Right atrium auricular region (tissue), 2 donors: ENCODE measurements at places on chromosomes 16 and 17.

DNA sequence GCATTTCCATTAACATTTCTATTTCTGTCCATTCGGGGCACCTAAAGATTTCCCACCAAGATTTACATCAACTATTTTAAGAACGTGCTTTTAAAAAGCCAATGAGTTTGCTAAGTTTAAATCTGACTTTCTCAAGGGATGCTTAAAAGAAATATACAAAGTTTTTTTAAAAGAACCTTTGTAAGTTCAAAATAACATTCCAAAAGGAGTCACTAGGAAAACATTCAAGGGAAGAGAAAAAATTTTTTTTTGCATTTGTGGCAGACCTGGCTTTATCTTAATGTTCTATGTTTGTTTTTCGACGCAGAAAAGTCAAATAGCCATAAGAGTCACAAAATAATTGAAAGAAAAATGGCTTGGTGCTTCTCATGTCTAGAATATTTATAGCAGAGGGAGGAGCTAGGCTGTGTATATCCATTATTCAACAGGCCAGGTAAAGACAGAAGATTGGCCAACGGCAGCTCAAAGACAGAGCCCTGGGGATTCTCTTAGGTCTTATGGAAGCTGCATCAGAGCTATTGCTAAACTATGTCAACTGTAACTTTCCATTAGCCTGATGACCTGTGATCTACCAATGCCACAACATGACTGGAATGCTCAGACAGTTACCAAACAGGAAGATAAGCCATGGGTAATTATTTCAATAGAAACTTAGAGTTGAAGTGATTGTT lies 37.8 kb upstream of the MYOCD start:
- H3K4me1 ChIP-seq: no peaks in the 10 kb centered on the region
- H3K27ac ChIP-seq: peak overlapping the region; percentile 36
- no peak overlapping the region for H3K4me3 ChIP-seq

DNA sequence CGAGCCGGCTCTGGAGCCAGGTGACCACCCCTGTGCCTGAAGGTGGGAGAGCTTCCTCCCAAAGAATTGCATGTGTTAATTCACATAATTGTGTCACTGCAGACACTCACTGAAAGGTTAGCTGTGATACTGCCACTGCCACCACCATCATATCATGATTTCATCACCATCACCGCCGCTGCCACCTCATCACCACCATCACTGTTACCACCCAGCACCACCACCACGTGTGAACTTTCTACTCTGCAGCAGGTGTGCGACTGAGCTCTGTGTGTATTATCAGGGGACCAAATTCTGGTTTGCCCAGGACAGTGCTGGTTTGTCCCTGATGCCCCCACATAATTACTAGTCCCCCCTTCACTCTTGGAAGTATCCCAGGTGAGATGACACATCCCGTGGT lies 15.2 kb downstream of the BCAR1 start:
- no peaks in the 10 kb centered on the region for H3K27me3 ChIP-seq
- peak overlapping the region; percentile 93 for H3K27ac ChIP-seq
- no peak overlapping the region for H3K4me3 ChIP-seq
- DNase-seq: no peak

DNA sequence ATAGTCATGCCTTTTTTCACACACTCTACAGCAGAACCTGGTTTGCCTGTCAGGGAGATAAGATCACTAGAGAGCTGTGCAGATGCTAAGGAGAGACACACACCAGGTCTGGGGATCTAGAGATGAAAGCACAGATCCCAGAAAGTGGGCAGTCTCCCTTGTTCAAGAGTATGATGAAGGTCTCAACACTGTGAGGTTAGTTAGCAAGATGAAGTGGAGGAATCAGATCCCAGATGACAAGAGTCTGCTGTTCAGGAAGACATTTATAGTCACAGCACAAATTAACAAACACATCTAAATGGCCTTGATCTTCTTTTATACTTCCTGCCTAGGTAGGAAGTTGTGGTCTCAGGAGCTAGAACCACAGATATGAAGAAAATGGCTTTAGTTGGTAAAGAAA lies 23.4 kb upstream of the SKAP1 start:
- H3K4me1 ChIP-seq: peaks cover 7% of the 10 kb centered on the region
- H3K4me3 ChIP-seq: no peak overlapping the region

DNA sequence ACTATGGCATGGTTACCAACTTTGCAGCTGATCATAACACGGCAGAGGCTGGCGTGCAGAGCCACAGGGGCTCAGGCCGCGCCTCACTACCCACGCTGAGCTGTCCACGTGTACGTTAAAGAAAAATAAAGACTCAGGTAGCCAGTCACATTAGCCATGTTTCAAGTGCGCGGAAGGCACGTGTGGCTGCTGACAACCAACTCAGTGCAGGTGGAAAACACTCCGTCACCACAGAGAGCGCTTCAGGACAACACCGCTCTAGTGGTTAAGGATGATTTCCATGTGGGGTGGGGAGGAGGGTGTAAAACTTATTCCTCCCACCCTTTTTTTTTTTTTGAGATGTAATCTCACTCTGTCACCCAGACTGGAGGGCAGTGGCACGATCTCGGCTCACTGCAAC lies 33.8 kb downstream of the ZCCHC14 start:
- no peak overlapping the region for H3K27ac ChIP-seq
- H3K36me3 ChIP-seq: peaks cover 29% of the 10 kb centered on the region
- no peaks in the 10 kb centered on the region for H3K4me1 ChIP-seq
- no peak overlapping the region for H3K4me3 ChIP-seq
- no peaks in the 10 kb centered on the region for H3K27me3 ChIP-seq
- DNase-seq: no peak

DNA sequence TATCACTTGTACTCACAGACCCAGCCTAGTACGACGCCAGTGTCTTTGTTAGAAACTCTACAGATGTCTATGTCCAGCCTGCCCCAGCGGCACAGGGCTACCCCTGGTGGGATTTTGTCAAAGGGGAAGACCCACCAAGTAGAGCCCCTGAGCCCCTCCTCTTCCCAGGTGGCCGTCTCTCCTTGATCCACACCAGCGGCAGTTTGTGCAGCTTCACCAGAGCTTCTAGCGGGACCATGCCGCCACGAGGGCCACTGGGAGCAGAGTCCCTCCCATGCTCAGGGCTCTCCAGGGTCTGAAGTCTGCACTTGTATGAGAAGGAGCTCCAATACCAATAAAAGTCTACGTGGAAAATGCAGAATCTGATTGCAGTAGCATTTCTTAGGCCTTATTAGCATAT lies 157.1 kb downstream of the RPTOR start:
- H3K4me1 ChIP-seq: no peaks in the 10 kb centered on the region
- H3K36me3 ChIP-seq: no peaks in the 10 kb centered on the region
